ENCODE measurements at places on chromosomes 7 and 10.

GRCh38 chr10:13911821-13912520 lies 325.2 kb downstream of the PRPF18 start:
- no peak overlapping the region for H3K27ac ChIP-seq
- no peaks in the 10 kb centered on the region for H3K36me3 ChIP-seq
- DNase-seq = no peak
- no peaks in the 10 kb centered on the region for H3K4me1 ChIP-seq
- H3K4me3 ChIP-seq = no peak overlapping the region

- H3K27ac ChIP-seq = peak overlapping the region; percentile 26
- no peak for DNase-seq
- no peaks in the 10 kb centered on the region for H3K36me3 ChIP-seq
Observed at GRCh38 chr10:43421519-43421918, 12.5 kb upstream of the HNRNPF start.

- H3K27me3 ChIP-seq = no peaks in the 10 kb centered on the region
- no peak overlapping the region for H3K4me3 ChIP-seq
- peaks cover 6% of the 10 kb centered on the region for H3K4me1 ChIP-seq
- no peaks in the 10 kb centered on the region for H3K36me3 ChIP-seq
- DNase-seq = no peak
Observed at GRCh38 chr10:89250865-89251408, 638 bp downstream of the LIPA start.

- DNase-seq = no peak
- H3K4me1 ChIP-seq = no peaks in the 10 kb centered on the region
- H3K27me3 ChIP-seq = no peaks in the 10 kb centered on the region
- no peak overlapping the region for H3K27ac ChIP-seq
- H3K4me3 ChIP-seq = no peak overlapping the region
Observed at GRCh38 chr10:127911218-127911866, 4.4 kb downstream of the PTPRE start.

- H3K36me3 ChIP-seq = no peaks in the 10 kb centered on the region
- H3K27ac ChIP-seq = 0 out of 3 replicates have a peak overlapping the region, but pooled peaks have one; percentile 3
- H3K27me3 ChIP-seq = no peaks in the 10 kb centered on the region
- DNase-seq = no peak
Observed at GRCh38 chr10:32417911-32418547, 27.9 kb upstream of the CCDC7 start.

- H3K36me3 ChIP-seq = no peaks in the 10 kb centered on the region
- H3K4me3 ChIP-seq = no peak overlapping the region
- no peak overlapping the region for H3K27ac ChIP-seq
- H3K27me3 ChIP-seq = peaks cover 13% of the 10 kb centered on the region
Observed at GRCh38 chr7:101804088-101804963, 13.1 kb upstream of the CUX1 start.

DNA sequence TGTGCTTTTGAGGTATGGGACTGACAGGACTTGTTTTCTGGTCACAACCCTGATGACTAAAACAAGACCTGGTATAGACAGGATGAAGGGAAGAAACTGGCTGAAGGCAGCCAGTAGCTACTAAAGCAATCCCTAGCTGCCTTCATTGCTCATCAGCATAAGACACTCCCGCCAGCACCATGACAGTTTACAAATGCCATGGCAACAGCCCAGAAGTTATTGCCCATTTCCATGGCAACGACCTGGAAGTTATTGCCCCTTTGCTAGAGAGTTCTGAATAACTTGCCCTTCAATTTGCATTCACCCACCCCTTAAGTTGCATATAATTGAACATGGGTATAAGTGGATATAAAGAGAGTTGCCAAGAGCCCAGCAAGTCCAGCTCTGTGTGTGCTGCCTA lies 169.6 kb upstream of the FAM171A1 start:
- no peaks in the 10 kb centered on the region for H3K27me3 ChIP-seq
- H3K27ac ChIP-seq = no peak overlapping the region
- DNase-seq = no peak
- no peak overlapping the region for H3K4me3 ChIP-seq
- H3K36me3 ChIP-seq = no peaks in the 10 kb centered on the region
- no peaks in the 10 kb centered on the region for H3K4me1 ChIP-seq

DNA sequence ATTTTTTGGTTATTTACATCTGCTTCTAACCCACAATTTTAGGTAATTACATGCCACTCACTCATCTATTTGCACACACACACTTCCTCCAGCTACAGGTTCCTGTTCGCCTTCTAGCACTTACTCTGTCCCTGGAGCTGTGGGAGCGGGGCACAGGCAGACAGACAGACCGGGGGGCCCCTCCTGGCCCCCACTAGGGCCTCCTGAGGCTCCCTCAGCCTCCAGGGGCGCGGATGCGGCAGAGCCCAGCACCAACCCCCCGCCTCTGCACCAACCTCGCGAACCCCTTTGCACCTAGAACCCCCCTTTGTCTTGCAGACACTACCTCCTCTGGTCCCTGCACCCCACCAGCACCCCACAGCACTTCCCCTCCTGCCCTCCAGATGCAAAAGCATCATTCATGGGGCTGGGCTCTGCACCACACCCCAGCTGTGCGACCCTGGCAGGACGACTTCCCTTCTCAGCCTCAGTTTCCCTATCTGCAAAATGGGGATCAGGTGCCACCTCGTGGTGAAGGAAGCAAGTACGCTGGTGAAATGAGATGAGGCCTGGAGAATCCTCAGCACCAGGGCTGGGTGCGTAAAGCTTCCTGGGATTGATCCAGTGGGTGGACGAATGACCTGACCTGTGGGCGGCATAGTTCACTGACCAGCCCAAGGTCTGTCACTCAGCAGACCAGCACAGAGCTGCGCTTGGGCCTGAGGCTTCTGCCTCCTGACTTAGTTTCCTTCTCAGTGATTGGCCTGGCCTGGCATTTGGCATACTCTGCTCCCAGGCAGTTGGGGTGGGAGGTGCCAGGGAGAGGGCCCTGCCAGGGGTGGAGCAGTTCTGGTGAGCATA lies 37.9 kb downstream of the ELFN1 start:
- no peak overlapping the region for H3K27ac ChIP-seq
- no peak for DNase-seq
- H3K27me3 ChIP-seq = peaks cover 5% of the 10 kb centered on the region
- no peaks in the 10 kb centered on the region for H3K36me3 ChIP-seq
- no peak overlapping the region for H3K4me3 ChIP-seq

DNA sequence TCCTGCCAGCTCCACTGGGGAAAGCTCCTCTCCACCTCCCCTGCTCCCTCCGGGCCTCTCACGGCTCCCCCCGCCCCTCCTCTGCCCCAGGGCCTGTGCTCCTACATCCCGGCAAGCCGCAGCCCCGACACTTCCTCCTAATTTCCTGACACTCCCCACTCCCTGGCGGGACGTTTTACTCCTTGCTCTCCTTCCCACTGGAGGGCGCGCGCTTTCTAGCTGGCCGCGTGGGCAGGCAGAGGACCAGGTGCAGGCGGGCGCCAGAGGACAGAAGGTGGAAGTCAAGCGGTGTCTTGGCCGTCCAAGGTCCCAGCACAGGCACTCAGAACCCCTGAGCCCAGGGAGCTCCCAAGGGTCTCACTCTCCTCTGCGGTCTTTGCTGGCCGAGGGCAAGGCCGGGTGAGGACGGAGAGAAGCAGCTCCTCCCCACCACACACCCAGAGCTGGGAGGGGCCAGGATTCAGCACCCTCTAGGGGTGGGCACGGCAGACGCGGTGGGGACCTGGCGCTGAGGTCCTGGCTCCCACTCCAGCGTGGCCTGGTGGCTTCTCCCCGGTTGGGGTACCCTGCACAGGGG lies 19.1 kb downstream of the ADAM8 start:
- no peak overlapping the region for H3K4me3 ChIP-seq
- H3K36me3 ChIP-seq = no peaks in the 10 kb centered on the region

- H3K27ac ChIP-seq = no peak overlapping the region
- no peaks in the 10 kb centered on the region for H3K4me1 ChIP-seq
- no peak for DNase-seq
- no peak overlapping the region for H3K4me3 ChIP-seq
- no peaks in the 10 kb centered on the region for H3K36me3 ChIP-seq
- no peaks in the 10 kb centered on the region for H3K27me3 ChIP-seq
Observed at GRCh38 chr7:33773053-33773452, 132.3 kb upstream of the BMPER start.

- H3K27me3 ChIP-seq = no peaks in the 10 kb centered on the region
- no peaks in the 10 kb centered on the region for H3K4me1 ChIP-seq
- H3K27ac ChIP-seq = no peak overlapping the region
- no peak for DNase-seq
- H3K36me3 ChIP-seq = no peaks in the 10 kb centered on the region
Observed at GRCh38 chr10:23951841-23952240, 257.1 kb upstream of the KIAA1217 start.

GRCh38 chr7:79199961-79200360 lies 253.5 kb downstream of the MAGI2 start:
- H3K4me1 ChIP-seq = no peaks in the 10 kb centered on the region
- H3K36me3 ChIP-seq = no peaks in the 10 kb centered on the region
- no peak overlapping the region for H3K4me3 ChIP-seq
- DNase-seq = no peak
- H3K27me3 ChIP-seq = no peaks in the 10 kb centered on the region

- H3K27ac ChIP-seq = no peak overlapping the region
- no peaks in the 10 kb centered on the region for H3K36me3 ChIP-seq
- DNase-seq = no peak
- H3K4me3 ChIP-seq = no peak overlapping the region
- H3K4me1 ChIP-seq = no peaks in the 10 kb centered on the region
- H3K27me3 ChIP-seq = peaks cover 17% of the 10 kb centered on the region
Observed at GRCh38 chr10:93434991-93435491, 47.1 kb downstream of the MYOF start.

DNA sequence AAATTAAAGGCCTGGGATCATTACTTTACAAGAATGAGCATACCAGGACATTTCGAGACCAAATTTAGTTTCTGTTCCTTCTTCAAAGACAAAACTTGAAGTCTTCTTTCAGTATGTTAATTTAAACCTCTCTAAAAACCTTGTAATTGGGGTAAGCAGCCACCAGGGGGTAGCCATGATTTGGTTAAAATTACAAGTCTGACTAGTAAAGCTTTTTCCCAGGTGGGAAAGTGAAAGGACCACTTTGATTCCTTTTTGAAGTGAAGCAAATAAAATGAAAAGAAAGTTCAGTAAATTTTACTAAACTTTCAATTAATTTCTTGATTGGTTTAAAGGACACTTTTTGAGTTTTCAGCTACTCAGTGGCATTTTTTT lies 294.3 kb downstream of the BBS9 start:
- H3K4me1 ChIP-seq = no peaks in the 10 kb centered on the region
- no peak overlapping the region for H3K27ac ChIP-seq
- H3K4me3 ChIP-seq = no peak overlapping the region
- H3K27me3 ChIP-seq = no peaks in the 10 kb centered on the region

GRCh38 chr10:73094986-73095480 lies 1.6 kb downstream of the P4HA1 start:
- no peaks in the 10 kb centered on the region for H3K27me3 ChIP-seq
- DNase-seq = no peak
- H3K36me3 ChIP-seq = peaks cover 13% of the 10 kb centered on the region
- H3K4me1 ChIP-seq = peaks cover 10% of the 10 kb centered on the region

GRCh38 chr10:69630651-69631400 lies 779 bp downstream of the FAM241B start:
- H3K36me3 ChIP-seq = peaks cover 3% of the 10 kb centered on the region
- no peaks in the 10 kb centered on the region for H3K27me3 ChIP-seq
- DNase-seq = no peak
- H3K4me1 ChIP-seq = peaks cover 12% of the 10 kb centered on the region
- H3K4me3 ChIP-seq = peak overlapping the region; percentile 58

DNA sequence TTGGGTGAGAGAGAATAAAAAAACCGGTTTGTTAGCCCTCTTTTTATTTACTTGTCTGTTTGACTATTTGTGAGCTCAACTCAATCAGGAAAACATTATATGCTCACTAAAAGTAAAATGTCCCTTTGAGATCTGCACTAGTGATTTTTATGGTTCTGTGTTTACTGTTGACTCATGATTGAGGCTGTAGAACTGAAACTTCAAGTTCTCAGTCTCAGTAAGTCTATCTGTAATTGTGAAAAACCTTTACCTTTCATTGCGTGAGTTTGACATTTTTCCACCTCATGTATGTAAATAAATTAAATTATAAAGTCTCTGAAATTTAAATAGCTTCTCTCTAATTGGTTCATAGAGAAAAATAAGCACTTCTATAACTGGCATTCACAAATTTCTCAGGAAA lies 17.0 kb upstream of the CASD1 start:
- no peak overlapping the region for H3K27ac ChIP-seq
- no peak for DNase-seq
- no peak overlapping the region for H3K4me3 ChIP-seq
- H3K36me3 ChIP-seq = no peaks in the 10 kb centered on the region
- peaks cover 7% of the 10 kb centered on the region for H3K27me3 ChIP-seq
- no peaks in the 10 kb centered on the region for H3K4me1 ChIP-seq

GRCh38 chr10:47196691-47197090 lies 103.3 kb upstream of the GDF10 start:
- no peaks in the 10 kb centered on the region for H3K36me3 ChIP-seq
- H3K4me3 ChIP-seq = no peak overlapping the region
- H3K27ac ChIP-seq = no peak overlapping the region
- no peaks in the 10 kb centered on the region for H3K4me1 ChIP-seq
- DNase-seq = no peak

GRCh38 chr7:16975712-16976111 lies 93.9 kb upstream of the AGR3 start:
- no peaks in the 10 kb centered on the region for H3K4me1 ChIP-seq
- H3K27me3 ChIP-seq = no peaks in the 10 kb centered on the region
- no peak for DNase-seq
- H3K36me3 ChIP-seq = no peaks in the 10 kb centered on the region
- no peak overlapping the region for H3K27ac ChIP-seq

DNA sequence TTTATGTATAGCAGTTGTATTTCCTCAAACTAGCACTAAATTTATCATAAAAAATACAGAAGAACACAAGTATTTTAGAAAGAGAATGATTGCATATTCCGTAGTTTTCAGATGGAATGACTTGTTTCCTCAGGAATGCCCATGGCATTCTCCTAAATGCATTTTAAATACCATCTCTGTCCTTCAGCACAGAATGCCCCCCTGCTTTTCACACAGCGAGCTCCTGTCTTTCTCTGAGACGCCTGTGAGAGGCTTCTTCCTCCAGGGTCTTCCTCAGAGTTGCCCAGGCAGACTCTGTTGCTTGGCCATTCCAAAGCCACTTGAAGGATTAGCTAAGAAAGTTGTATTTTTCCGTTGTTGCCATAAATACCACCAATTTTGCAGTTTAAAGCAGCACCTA lies 10.1 kb downstream of the LANCL2 start:
- H3K36me3 ChIP-seq = no peaks in the 10 kb centered on the region
- no peak for DNase-seq
- peaks cover 4% of the 10 kb centered on the region for H3K4me1 ChIP-seq
- H3K4me3 ChIP-seq = no peak overlapping the region
- H3K27ac ChIP-seq = no peak overlapping the region

- no peak overlapping the region for H3K4me3 ChIP-seq
- no peak overlapping the region for H3K27ac ChIP-seq
- H3K27me3 ChIP-seq = peaks cover 40% of the 10 kb centered on the region
Observed at GRCh38 chr7:154744256-154744860, 258.6 kb downstream of the PAXIP1 start.

- H3K36me3 ChIP-seq = no peaks in the 10 kb centered on the region
- no peak overlapping the region for H3K27ac ChIP-seq
- H3K4me3 ChIP-seq = no peak overlapping the region
- no peaks in the 10 kb centered on the region for H3K4me1 ChIP-seq
- H3K27me3 ChIP-seq = no peaks in the 10 kb centered on the region
Observed at GRCh38 chr10:22251751-22252223, 34.0 kb upstream of the EBLN1 start.

Measured in K562 (cell line).